ENCODE measurements at places on chromosomes 2 and 18. TPM values are rescaled to one million over a fixed set of nuclear protein-coding genes. Genes with fewer than 3 reads are reported as not detected.

CHAC2 gene
- total RNA-seq, result 0.78 TPM

TWIST2 gene
- total RNA-seq, result 20.7 TPM

ARHGAP15 gene
- total RNA-seq, result not detected

CTDP1 gene
- 25.7 TPM for total RNA-seq

CD8B gene
- total RNA-seq, result not detected

KIAA2012 gene
- not detected for total RNA-seq

IL1B gene
- 11.9 TPM for total RNA-seq

DOK1 gene
- total RNA-seq, result 116 TPM

CYTIP gene
- total RNA-seq, result 5.5 TPM

HOXD12 gene
- not detected for total RNA-seq

PRKRA gene
- total RNA-seq, result 56.7 TPM

RRM2 gene
- total RNA-seq, result 5.6 TPM

AFTPH gene
- total RNA-seq, result 29.6 TPM

ZNF804A gene
- total RNA-seq, result 1.4 TPM

LYPD6 gene
- total RNA-seq, result 0.07 TPM

APLF gene
- 5.6 TPM for total RNA-seq

SOX11 gene
- 0.03 TPM for total RNA-seq

ZNF892 gene
- 5.5 TPM for total RNA-seq

ALLC gene
- not detected for total RNA-seq

RNU2-63P gene
- total RNA-seq, result not detected

SIX3 gene
- total RNA-seq, result not detected

LHCGR gene
- total RNA-seq, result not detected

CHRNG gene
- not detected for total RNA-seq

CENPO gene
- total RNA-seq, result 9.9 TPM

TFCP2L1 gene
- total RNA-seq, result under 0.01 TPM

TUBA3E gene
- total RNA-seq, result not detected

RAB17 gene
- 0.83 TPM for total RNA-seq

UGT1A4 gene
- total RNA-seq, result not detected

EMILIN1 gene
- 283 TPM for total RNA-seq

ACMSD gene
- total RNA-seq, result not detected

All from smooth muscle cell of the pulmonary artery (primary cell).